Retina (tissue), 1 donor: ENCODE measurements at places on chromosomes 11 and 22.

DNA sequence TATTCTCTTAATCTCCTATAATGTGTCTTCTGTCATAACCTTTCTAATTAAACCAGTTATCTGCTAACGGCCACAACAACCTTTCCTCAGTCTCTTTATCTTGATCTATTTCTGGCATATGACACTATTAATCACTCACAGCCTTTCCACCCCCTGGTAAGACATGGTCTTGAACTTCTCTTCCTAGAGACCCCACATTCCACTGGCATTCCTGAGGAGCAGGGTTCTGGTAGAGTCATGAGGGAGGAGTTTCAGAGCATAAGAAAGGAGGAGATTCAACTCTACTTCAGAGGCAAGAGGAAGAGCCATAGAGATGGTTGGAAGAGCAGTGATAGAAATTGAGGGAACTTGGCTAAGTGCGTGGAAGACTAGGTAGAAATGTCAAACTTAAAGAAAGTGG lies 325.6 kb downstream of the BLID start:
- DNase-seq = no peak

DNA sequence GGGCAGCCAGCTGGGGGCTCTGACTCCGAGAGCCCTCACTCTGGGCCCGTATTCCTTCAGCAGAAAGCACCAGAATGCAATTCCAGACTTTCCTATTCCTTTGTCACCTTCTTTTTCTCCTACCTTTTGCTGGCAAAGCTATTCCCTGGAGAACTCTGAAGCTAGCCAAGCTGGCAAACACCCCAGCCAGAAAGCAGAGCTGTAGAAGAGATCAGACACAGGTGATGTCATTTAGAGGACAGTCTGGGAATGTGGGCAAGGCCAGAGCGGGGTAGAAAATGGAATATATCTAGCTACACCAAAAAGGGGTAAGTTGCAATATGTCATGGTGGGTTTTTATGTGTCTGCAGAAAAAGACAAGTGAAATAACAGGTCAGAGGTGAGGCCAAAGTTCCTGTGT lies 205.1 kb downstream of the NXPE2 start:
- DNase-seq = no peak

DNA sequence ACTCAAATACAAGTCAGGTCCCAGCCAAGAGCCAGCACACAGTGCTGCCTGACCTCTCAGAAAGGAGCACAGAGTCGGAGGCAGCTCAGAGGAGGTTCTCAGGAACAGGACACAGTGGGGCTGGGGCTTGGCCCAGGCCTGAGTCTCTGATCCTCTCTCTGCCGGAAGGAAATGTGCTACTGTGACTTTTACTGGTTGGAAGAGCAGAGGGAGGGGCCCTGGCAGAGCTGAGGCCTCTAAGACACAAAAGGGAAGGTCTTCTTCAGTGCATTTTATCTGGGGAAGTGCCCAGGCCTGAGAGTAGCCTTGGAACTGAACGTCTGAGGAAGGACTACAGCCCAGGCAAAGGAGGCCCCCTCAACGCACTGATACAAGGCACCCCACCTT lies 16.2 kb upstream of the CASTOR1 start:
- DNase-seq = no peak

DNA sequence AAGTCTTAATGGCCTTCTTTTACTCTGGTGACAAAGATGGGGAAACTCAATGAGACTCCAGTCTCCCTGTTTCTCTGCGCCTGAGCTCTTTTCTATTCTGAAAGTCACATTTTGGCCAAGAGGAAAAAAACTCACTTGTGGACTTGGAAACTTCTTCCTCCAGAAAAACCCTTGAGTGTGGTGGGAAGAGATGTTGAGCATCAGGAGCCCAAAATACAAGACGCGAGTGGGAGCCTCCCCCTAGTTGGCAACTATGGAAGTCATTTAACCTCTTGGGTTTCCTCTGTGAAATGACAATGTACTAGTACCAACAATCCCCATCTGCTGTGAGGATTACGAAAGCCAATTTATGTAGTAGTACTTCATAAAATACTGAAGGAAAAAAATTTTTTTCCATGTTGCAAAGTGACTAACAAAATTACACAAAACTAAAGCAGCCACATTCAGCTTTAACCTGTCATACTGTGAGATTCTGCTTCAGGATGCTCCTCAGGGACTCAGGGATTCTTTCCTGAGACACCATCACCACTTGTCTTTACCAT lies 524 bp upstream of the SLC25A17 start:
- DNase-seq = no peak

GRCh38 chr11:62678433-62678769 lies 472 bp downstream of the UBXN1 start:
- no peak for DNase-seq

GRCh38 chr11:65615950-65616574 lies 486 bp downstream of the PCNX3 start:
- DNase-seq = no peak

GRCh38 chr22:36901411-36902142 lies 11.9 kb upstream of the CSF2RB start:
- no peak for DNase-seq

DNA sequence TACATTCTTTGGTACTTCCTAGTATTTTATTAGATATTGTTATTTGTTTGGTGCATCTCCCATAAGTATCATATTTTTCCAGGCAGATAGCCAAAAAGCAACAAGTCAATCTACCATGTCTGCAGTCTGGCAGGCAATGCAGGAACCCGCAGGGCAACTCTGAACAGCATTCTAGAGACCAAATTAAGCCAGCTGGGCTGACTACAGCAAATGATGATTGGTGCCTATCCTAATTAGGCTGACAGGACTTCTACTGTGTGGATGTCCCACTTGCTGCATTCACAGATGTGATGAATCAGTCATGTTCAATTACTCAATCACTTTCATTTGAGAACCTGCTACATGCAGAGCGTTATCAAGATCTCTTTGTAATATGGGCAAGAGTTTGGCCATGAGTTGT lies 40.3 kb upstream of the AMOTL1 start:
- DNase-seq = peak; percentile 35

- no peak for DNase-seq
Measured at GRCh38 chr22:35559354-35560005, 18.8 kb downstream of the RASD2 start.

- DNase-seq = no peak
Measured at GRCh38 chr11:1128311-1129142, 29.2 kb upstream of the MUC5AC start.

DNA sequence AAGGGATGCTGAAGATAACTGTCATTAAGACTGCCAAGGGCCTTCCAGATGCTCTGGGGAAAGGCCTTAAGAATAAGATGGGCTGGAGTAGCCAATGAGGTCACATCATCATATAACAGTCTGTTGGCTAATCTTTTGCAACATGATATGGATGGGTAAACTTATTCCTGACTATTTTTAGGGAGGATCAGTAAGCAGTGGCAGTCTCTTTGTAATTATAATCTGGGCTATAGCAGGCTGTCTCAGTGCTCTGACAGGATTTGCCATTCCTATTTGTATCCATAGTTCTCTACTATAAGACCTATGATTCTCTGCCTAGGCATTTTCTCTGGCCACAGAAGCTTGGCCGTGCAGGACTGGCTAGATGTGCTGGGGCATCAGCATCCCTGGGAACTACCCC lies 16.1 kb upstream of the CALCB start:
- no peak for DNase-seq

GRCh38 chr22:49534386-49534785 lies 293.3 kb downstream of the BRD1 start:
- DNase-seq = no peak
